NT2/D1 (cell line): ENCODE measurements at places on chromosomes 2 and 18.

DNA sequence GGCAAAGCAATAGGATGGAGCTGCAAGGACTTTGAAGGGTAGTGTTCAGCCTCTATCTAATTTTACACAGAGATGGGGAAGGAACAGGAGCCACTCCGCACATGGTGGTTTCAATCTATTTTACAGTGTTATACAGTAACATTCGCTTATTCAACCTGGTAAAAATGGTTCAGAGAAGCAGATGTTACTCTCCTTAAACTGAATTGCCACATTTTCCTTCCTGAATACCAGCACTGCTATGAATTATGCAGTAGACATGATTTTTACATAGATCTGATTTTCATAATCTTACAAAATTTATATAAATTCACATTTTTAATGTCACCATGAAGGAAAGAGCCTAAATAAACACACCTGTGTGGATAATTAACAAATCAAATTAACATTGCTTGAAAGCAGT is 85.0 kb downstream of the ITGA4 start:
- DNase-seq = no peak

- no peak for DNase-seq
These were observed 52.2 kb upstream of the ERMN start for GRCh38 chr2:157377861-157378260.

DNA sequence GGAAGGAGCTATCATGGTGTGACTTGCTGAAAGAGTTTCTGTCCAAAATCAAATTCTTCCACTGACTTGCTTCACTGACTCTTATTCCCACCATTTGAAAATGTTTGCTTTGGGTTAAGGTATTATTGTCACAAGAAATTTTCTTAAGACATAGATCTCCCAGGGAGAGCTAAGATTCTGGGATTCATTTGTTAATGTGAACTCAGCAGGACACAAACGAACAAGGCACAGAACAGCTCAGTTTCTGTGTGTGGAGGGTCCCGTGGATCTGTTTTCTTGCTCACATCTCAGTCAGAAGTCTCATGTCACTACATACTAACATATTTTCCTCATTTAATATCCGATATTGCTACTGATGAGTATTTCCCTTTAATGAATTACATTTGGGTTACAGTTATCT is 8.2 kb upstream of the HNRNPA3 start:
- no peak for DNase-seq

DNA sequence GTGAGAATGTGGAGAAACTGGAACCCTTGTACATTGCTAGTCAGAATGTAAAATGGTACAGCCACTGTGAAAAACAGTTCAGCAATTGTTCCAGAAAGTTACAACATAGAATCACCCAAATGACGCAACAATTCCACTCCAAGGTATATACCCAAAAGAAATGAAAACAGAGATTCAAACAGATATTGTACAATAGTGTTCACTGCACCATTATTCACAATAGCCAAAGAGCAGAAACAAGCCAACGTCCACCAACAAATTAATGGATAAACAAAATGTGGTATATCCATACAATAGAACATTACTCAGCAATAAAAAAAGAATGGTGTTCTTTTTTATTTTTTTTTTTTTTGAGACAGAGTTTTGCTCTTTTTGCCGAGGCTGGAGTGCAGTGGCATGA is 10.9 kb downstream of the CLASP1 start:
- no peak for DNase-seq

DNA sequence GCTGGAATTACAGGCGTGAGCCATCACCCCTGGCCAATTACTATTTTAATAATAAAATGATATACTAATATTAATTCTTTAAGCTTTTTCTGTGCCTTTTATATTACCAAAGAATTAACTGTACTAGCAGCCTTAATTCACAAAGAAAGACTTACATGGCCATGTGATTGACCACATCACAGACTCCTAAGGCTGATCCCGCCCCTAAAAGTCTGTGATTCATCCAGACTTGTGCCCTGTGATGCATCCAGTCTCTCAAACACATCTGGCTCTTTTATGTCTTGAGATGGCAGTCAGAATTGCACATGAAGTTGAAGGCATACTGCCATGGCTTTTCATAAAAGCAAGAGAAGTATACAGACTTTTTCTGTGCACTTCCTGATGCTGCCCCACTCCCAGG is 91.7 kb downstream of the DTNA start:
- no peak for DNase-seq

DNA sequence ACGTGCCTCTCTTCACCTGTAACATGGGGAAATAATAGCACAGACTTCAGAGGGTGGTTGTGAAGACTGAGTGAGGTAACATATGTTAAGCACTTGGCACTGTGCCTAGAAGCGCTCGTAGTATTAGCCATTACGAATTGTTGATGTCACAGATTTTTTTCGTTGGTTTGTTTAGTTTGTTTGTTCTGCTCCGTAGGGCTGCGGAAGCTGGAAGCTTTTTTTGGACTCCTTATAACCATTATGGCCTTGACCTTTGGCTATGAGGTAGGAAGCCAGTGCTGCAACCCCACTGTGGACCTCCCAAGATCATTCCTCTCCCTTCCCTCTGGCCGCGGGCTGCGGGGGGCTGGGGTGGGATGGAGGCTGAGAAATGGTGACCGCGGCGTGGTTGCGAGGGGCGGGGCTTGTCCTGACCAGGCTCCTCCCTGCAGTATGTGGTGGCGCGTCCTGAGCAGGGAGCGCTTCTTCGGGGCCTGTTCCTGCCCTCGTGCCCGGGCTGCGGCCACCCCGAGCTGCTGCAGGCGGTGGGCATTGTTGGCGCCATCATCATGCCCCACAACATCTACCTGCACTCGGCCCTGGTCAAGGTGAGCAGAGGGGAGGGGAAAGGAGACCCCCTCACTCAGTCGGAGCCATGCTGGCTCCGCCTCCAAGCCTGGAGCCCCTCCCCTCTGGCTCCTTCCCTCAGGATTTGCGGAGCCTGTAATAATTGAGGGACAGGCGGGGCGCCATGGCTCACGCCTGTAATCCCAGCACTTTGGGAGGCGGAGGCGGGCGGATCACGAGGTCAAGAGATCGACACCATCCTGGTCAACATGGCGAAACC is 5.5 kb downstream of the SLC11A1 start:
- DNase-seq = no peak
